Left forelimb (tissue), 1 donor: ENCODE measurements at places on chromosomes 13 and 19.

DNA sequence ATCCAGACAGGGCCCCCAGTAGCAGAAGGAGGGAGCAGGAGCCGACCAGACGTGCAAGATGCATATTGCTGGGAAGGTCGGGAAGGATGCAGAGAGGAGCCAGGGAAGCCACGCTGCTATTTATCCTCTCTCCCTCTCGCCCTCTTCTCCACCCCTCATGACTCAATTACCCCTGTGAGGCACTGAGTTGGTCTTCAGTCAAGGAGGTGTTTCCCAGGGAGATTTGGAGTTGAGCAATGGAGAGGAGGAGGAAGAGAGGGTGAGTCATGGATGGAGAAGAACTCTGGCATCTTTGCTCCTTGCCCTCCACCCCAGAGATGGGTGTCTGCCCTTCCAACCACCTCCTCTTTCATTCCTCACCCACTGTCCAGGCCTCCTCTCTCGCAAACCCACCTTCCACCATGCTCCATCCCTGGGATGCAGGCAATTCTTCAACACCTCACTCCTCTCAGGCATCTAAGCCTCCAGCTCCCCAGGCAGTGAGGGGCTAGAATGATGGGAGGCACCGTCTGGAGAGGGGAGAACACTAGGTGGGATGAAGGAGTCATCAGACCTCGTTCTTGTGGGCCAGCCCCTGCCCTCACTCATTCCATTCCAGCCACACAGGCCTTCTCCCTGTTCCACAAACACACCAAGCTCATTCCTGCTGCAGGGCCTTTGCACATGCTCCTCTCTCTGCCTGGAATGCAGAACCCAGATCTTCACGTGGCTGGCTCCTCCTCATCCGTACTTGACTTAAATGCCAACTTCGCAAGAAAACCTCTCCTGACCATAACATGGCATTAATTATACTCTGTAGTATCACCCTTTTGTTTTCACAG lies at the start of gene SBSN:
SBSN (minus strand) TSS at position 94 of the 821 bp plus-strand sequence; CDS start at position 64, 30 bp downstream.
- DNase-seq = no peak

GRCh38 chr19:54470991-54471782 lies 1.9 kb downstream of the CDC42EP5 start:
- DNase-seq = no peak

GRCh38 chr13:109707742-109708617 lies 78.4 kb downstream of the IRS2 start:
- DNase-seq = no peak

DNA sequence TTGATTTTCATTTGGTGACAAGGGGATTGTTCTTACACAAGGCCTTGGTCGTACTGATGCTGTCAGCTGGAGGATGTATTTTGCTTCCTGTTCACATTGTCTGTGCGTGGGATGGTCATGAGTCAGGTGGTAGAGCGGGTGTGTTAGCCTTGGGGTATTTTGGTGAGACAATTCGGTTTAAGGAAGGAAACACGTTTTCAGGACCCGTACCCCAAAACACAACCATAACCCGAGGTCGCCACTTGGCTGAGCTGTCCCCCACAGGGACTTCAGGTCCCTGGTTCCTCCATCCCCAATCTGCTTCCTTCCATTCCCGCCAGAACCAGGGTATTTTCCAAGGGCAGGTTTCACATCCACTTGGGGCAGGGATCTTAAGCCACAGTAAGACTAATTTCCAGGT lies 15.0 kb downstream of the MYO9B start:
- no peak for DNase-seq

DNA sequence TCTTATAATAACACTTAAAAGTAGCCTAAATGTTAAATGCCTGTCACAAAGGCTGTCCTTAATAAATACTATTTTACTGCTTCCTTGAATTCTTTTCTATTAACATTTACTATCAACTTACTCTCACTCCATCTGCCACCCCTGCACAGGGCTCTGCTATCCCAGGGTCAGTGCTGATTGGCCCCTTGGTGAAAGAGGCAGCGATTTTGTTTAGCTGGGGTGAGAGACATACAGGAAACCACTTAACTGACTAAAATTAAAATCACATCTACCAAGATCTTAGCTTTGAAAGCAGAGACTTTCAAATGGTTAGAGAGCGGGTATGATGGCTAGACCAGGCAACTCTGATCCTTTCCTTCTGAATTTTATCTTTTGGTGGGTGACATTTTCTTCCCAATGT lies 149.9 kb upstream of the HTR2A start:
- no peak for DNase-seq

- no peak for DNase-seq
Observed at GRCh38 chr19:51822325-51822724, 27.4 kb downstream of the FPR3 start.

- no peak for DNase-seq
Observed at GRCh38 chr13:53513226-53513625, 484.6 kb downstream of the OLFM4 start.

DNA sequence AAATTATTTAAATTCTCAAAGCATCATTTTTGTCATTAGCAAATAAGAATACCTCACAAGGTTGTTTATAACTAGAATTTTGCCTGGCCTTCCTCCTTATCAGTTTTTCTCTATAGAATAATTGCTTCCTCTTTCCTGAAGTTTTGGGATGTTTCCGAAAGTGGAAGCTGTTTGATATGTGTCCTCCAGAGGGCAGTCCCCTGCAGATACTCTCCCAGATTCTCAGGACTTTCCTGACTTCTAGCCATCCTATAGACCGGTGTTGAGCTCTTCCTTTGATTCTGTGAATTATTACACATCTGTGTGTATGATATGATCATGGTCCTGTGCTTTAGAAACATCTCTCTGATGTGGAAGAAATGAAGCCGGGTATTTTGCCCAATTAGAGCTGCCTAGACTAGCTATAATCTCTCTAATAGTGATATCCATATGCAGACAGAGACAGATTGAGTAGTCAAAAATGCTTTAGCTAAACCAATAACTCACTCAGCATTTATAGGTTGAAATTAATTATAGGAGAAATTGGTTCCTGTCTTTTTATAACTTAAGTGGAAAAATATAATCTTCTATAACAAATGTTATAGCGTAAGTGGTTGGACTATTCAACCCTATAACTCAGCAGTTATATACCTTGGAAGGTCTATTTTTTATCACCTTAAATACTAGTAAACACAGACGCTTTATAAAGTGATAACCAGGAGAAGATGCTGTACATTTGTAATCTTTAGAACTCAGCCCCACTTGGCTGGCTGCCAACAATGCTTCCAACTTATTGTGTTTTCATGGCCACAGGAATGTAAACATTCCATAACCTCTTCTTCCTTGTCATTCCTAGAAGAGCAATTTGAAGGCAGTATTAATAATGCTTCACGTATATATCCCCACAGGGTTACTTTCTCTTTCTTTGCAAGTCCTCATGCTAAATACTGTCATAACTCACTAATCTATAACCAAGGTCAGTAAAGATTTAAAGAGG lies 201.0 kb upstream of the RXFP2 start:
- no peak for DNase-seq

GRCh38 chr13:26228096-26228495 lies 6.0 kb upstream of the RNF6 start:
- DNase-seq = no peak

DNA sequence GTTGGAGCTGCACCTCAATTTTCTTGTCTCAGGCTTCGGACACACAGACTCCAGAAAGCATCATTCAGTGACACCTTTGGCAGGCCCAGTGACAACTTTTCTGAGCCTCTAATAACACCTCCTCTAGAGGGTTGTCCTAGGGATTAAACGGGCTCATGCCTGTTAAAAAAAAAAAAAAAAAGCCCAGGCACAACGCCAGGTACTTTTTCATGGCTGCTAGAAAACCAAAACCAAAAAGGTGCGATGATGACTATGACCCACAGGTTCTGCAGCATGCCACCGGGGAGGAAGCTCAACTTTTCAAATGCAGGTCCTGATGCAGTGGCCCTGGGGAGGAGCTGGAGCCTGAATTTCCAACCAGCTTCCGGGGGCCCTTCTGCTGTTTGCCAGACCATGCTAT lies 184.2 kb downstream of the ABCC4 start:
- DNase-seq = no peak

- DNase-seq = no peak
Observed at GRCh38 chr19:18438331-18439024, 545 bp upstream of the ISYNA1 start.

DNA sequence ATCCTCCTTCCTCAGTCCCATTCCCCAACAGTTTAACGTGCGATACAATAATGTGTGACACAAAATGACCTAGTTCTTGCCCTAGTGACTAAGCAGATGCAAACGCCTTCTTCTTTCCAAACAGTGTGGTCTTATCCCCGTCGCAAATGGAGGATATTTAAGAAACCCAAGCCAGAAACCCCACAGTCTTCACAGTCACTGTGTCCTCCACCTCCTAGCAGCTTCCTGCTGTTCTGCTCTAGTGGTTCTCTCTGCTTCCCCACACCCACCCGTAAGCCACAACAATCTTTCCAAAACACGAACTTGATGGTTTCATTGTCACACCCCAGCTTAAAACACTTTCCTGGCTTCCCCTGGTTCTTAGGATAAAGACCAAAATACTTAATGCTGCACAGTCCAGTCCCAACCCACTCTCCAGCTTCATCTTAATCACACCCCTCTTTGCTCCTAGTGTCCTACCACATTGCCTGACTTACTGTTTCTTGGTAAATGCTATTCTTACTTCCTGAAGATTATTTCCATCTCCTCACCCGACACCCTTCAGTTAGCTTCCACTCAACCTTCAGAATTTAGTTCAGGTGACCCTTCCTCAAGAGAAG lies 32.3 kb downstream of the ITM2B start:
- DNase-seq = no peak

GRCh38 chr13:28489524-28489931 lies 5.4 kb downstream of the FLT1 start:
- no peak for DNase-seq

- DNase-seq = no peak
Observed at GRCh38 chr19:33841685-33842084, 45.0 kb downstream of the KCTD15 start.

- no peak for DNase-seq
Observed at GRCh38 chr19:32869369-32869965, at the start of gene SLC7A9. Gene SLC7A9, minus strand, starts transcription at chr19:32869767. Its CDS starts 1,233 bp downstream, at chr19:32868534.

DNA sequence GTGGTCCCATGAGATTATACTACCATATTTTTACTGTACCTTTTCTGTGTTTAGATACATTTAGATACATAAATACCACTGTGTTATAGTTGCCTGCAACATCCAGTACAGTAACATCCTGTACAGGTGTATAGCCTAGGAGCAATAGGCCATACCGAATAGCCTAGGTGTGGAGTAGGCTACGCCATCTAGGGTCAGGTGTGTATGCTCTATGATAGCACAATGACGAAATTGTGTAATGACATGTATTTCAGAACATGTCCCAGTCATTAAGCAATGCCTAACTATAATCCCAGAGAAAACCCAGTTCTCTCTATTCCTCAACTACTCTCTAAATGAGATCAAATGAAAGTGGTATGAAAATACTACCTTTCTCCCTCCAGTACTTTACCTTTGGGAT lies 3.9 kb downstream of the SLC25A15 start:
- no peak for DNase-seq

- no peak for DNase-seq
Observed at GRCh38 chr13:75871059-75871458, 234.9 kb downstream of the LMO7 start.
